Body of pancreas (tissue), 4 donors: ENCODE measurements at places on chromosomes 4 and X. TPM values are rescaled to one million over a fixed set of nuclear protein-coding genes. Genes with fewer than 3 reads are reported as not detected.

DNA sequence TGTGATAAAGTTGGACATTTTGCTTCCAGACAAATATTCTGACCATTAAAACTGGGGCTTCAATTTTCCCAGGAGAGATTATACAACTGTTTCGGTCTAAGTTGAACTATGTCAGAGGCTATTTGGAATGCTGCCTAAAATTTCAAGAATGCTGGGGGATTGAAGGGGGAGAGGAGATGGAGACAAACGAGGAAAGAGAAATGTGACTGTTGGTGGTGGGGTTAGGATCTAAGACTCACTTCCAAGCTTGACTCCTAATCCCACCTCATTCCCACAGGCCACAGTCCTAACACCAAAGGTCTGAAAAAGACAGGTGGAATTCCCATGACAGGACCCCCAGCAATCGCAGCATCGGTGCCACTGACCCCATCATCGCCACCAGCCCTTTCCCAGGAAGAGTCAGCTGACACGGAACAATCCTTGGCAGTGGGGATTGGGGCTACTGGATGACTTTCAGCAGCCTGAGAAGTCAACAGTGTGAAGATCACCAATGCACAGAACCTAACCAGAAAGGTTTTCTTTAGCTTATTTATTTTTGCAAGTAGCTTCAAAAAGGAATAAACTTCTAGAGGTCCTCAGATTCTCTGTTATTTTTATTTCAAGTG is 74.0 kb upstream of the PRSS48 start:
- DNase-seq, result no peak

- no peak for DNase-seq
These were observed 1.6 kb downstream of the OPRPN start for GRCh38 chr4:70399319-70399718.

DNA sequence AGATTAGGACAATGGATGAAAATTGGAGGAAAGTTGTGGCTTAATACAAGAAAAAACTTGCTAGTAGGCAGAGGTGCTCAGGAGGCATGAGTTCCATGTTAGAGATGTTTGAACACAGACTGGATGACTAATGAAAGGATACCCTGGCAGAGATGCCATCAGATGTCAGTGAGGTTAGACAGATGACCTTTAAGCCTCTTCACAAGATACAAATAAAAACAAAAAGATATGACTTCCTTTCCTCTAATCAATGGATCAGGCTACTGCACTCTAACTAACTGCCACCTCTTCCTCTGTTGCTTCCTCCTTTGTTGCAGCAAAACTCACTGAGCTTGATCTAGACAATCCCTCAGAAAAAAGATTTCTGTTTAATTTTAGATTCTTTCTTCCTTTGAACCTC is 14.7 kb downstream of the STAP1 start:
- no peak for DNase-seq

GRCh38 chr4:154367659-154368058 is 123.9 kb downstream of the DCHS2 start:
- no peak for DNase-seq

GRCh38 chr4:183906489-183906738 is 1.3 kb downstream of the STOX2 start:
- no peak for DNase-seq

DNA sequence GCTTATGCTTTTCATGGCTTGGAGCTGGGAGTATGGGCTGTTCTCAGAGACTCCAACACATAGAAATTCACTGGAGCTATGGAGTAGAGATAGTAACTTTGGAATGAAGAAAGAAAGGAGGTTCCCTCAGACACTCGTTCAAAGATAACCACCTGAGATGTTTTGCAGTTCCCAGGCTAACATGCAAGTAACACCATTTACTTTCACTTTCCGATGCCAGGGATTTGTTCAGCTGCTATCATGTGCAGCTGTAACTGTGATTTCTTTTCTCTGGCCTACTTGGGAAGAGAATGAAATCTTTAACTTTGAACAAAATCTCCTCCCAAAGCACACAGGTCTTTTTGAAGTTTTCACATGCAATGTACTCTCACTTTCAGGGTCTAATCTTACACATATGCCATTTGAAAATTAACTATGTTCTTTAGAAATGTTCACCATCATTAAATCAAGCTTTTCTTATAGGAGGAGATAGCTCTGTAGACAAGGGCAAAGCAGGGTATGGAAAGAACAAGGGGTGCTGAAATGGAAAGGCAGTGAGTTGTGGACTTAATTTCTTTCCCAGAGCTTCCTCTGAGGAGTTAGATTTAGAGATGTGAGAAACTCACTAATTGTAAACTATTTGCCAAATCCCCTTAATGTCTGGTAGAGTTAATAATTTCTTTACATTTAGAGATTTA is 514.3 kb downstream of the PDHA2 start:
- peak; percentile 7 for DNase-seq

Gene F8A2
- total RNA-seq, result 7.6 TPM

Gene XAGE2
- not detected for total RNA-seq

Gene CWH43
- total RNA-seq, result not detected
